ENCODE measurements at places on chromosomes 6 and 20. TPM values are rescaled to one million over a fixed set of nuclear protein-coding genes. Genes with fewer than 3 reads are reported as not detected.

- no peak for DNase-seq
Observed at GRCh38 chr6:83183082-83183828, 9.8 kb downstream of the PGM3 start.

DNA sequence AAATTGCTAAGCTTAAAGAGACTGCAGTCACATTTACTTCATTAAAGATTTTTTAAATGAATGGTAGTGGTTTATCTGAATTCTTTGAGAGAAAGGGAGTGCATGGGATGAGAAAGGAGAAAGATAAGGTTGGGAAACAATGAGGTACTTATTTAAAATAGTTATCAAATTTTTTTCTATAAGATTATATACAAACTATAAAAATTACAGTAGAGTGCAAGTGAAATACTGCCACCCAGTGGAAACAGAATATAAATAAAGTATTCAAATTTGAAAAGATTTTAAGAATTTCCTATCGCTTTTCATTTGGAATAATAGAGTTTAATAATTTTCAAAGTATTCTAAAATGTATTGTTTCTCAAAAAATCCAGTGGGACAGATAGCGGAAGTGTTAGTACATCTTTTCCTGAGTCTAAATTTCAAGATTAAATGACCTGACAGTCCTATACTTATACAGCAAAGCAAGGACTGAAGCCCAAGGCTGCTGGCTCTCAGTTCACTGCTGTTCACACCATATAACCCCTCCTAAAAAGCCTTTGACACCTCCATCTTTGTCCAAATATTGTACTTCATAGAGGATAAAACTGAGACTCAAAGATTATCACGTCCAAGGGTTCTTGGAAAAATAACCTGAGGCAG, 31.1 kb downstream of the EPM2A start:
- no peak for DNase-seq

The ECT2L gene
- total RNA-seq: not detected

GRCh38 chr20:14764511-14765369, 427.3 kb upstream of the FLRT3 start:
- no peak for DNase-seq

The EIF2S2 gene
- 79.3 TPM for total RNA-seq

The TCF15 gene
- total RNA-seq: not detected

The ISM1 gene
- total RNA-seq: 17.5 TPM

DNA sequence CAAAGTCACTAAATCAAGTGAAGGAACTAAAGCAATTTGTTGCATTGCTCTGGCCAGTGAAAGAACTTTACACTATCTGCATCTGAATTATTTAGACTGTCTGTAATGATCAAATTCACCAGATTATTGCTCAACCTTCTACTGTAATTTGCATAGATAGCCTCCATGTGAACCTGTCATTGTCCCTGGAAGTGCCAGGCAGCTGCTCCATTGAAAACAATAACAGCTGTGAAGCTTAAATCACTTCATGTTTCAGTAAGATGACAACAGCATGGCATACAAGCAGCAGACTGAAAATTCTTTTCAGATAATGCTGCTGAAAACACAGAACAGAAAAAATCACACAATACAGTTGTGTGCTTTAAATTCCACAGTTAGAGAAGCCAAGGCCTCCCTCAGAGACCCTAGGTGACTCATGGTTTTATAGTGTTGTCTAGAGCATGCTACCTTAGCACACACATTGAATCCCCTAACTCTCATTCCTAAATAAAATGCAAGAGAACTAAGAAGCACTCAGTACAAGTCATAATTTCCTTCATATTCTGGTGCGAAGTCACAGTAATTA, 248.9 kb downstream of the TPBG start:
- DNase-seq: no peak

- DNase-seq: no peak
Observed at GRCh38 chr6:38774929-38775707, 60.0 kb downstream of the DNAH8 start.

GRCh38 chr20:36407199-36407733, 101.1 kb downstream of the DLGAP4 start:
- DNase-seq: no peak

The CST4 gene
- total RNA-seq: not detected

The TSHZ2 gene
- 14.1 TPM for total RNA-seq

- DNase-seq: no peak
Observed at GRCh38 chr6:103277936-103278335, 1581.8 kb downstream of the HACE1 start.

DNA sequence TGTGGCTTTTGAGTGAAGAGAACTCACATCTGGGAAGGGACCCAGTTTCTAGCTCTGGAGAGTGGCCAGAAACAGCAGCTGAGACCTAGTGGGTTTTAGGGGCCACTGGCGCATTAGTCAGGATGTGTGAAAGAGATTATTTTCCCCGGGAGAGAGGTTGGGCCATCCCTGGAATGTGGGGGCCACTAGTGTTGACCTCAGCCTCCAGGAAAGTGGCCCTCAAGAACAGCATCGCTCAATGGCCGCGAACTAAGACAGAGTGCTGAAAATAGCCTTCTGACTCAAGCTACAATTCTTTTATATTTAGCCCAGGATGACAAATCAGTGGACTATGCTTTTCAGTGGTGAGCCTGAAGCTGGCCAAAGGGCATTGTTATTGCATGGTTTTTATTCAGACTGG, 210.4 kb upstream of the RNF24 start:
- DNase-seq: no peak

The LGSN gene
- not detected for total RNA-seq

The BPIFA1 gene
- total RNA-seq: not detected

The CD109 gene
- total RNA-seq: 42.5 TPM

GRCh38 chr6:149615805-149616204, 32.7 kb downstream of the KATNA1 start:
- DNase-seq: no peak

The TGM2 gene
- total RNA-seq: 6.1 TPM

The TRERF1 gene
- 13.8 TPM for total RNA-seq

GRCh38 chr6:40732878-40733277, 145.7 kb upstream of the LRFN2 start:
- no peak for DNase-seq

GRCh38 chr6:165834613-165835259, 171.7 kb upstream of the PDE10A start:
- DNase-seq: no peak

GRCh38 chr6:134373993-134374392, 56.1 kb upstream of the SGK1 start:
- DNase-seq: no peak
